ENCODE measurements at places on chromosomes 4 and X.

DNA sequence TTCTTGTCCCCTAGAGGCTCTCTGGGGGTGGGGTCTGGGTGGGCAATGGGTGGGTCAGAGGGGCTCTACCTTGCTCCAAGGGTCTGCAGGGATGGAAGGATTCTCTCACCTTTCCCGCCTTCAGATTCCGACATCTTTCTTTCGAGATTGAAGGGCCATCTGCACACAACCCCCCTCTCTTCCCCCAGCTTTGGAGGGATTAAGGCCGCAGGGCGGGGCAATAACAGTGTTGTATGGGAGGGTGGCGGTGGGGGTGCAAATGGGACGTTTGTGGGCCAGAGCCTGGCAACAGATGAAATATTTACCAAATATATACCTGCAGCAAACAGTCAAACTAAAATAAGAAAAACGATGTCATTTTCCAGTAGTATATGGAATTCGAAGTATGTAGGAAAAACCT lies at the start of gene CACNA1F:
Gene CACNA1F, minus strand, starts transcription at position 165 of the 400 bp plus-strand sequence. Its CDS starts 31 bp downstream, at position 134.
- no peak for DNase-seq

- DNase-seq: no peak
Measured at GRCh38 chrX:33218819-33219218, 7.5 kb upstream of the DMD start.

GRCh38 chr4:159145992-159146330 lies 43.1 kb downstream of the RAPGEF2 start:
- no peak for DNase-seq

DNA sequence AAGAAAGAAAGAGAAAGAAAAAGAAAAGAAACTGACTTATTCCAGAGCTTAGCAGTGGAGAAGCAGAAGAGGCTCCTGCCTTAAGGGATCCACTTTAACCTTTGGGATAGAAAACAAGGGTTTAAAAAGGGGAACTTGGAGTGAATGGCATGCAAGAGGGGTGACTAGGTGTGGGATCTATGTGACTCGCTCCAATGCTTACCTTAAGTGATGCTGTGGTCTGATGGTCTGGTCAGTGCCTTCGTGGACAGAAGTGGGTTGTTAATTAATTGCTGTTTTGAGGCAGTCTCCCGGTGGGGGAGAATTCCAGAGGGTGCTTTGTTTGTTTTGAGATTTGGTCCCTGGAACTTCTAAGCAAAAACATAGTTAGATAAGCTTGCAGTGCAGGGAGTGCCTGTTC lies 21.1 kb upstream of the RHOXF1 start:
- no peak for DNase-seq

DNA sequence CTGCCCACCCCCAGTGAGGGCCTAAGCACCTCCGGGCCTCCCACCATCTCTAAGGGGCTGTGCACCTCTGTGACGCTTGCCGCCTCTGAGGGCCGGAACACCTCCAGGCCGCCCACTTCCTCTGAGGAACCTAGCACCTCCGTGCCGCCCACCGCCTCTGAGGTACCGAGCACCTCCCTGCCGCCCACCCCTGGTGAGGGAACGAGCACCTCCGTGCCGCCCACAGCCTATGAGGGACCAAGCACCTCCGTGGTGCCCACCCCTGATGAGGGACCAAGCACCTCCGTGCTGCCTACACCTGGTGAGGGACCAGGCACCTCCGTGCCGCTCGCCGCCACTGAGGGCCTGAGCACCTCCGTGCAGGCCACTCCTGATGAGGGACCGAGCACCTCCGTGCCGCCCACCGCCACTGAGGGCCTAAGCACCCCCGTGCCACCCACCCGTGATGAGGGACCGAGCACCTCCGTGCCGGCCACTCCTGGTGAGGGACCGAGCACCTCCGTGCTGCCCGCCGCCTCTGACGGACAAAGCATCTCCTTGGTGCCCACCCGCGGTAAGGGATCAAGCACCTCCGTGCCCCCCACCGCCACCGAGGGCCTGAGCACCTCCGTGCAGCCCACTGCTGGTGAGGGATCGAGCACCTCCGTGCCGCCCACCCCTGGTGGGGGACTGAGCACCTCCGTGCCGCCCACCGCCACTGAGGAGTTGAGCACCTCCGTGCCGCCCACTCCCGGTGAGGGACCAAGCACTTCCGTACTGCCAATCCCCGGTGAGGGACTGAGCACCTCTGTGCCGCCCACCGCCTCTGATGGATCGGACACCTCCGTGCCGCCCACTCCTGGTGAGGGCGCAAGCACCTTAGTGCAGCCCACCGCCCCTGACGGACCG lies 977 bp downstream of the MAGEE1 start:
- DNase-seq: peak; percentile 34

DNA sequence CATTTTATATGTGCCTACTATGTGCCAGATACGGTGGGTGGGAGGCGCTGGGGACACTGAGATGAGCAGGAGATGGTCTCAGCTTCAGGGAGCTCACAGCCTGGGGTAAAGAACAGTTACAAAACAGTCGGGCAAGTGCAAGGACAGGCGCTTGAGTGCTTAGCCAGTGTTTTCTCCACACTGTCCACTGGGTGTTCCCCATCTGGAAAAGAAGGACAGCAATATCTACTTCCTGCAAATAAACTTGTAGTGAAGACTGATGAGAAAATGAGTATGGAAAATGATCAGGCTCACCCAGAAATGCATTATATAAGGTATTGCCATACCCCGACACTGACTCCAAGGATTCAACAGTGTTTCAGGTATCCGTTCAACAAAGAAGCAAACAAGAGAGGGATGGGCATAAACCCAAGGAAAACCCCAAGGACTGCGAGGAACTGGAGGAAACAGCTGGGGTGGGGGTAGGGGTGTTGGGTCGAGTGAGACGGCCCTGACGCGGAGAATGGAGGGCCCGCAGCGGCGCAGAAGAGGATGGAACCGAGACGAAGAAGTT lies 835 bp downstream of the TMEM185A start:
- no peak for DNase-seq

- no peak for DNase-seq
Measured at GRCh38 chr4:17234678-17235077, 277.2 kb downstream of the QDPR start.

Measured in effector memory CD4-positive, alpha-beta T cell (primary cell).